ENCODE measurements at places on chromosomes 13 and 19.

DNA sequence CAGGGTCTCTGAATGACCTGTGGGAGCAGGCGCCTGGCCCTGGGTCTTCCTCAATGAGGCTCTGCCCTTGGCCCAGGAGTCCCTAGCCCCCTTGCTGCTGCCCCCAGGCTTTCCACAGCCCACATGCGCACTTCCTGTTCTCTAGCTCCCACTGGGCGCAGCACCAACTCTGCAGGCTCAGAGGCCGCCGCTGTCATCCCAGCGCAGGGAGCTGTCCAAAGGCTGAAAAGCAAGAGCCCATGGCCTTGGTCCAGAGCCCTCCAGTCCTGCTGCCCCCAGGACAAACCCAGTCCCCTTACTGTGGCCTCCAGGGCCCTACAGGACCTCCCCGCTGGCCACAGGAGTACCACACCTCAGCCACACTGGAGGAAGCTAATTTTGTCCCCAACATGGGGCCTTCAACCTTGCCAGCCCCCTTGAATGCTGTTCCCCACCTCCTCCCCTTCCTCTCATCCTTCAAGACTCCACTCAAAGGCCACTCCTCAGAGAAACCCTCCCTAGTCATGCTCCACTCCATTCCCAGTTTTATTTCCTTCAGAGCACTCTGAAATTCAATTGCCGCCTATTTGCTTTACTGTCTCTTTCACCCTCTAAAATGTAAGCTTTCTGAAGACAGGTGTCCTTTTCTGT lies 8.0 kb upstream of the POU2F2 start:
- no peak for DNase-seq

- DNase-seq, result no peak
Observed at GRCh38 chr19:56114051-56114777, 6.9 kb downstream of the ZNF787 start.

DNA sequence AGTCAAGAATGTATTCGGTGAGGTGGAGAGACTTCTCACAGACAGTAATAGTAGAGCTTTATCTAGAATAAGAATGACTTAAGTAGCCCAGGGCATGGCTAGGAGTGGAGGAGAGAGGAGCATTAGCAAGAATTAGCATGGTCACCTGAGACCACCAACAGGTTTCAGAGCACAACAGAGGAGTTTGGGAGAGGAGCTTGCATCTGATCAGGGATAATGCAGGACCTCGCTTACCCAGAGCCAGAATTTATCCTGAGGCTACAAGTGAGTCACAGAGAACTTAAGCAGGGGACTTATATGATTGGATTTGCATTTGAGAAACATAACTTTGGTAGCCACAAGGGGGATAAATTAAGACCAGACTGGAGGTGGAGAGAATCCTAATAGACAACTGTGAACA lies 102.1 kb upstream of the FNDC3A start:
- no peak for DNase-seq

DNA sequence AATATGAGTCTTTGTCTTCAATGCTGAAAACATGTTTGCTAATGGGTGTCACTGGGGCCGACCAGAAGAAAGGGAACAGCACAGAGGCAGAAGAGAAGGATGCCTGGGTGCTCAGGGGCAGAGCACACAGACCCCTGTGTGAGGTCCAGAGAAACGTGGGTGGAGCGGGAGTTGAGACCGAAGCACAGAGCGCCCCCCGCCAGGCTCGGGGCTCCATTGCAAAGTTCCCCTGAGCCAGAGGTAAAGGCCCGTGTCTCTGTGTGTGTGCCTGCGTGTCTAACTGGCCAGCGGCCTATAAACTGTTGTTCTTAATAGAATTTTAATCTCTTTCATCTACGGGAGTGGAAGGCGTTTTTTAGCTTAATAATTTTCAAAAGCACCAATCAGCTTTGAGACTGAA lies 343.1 kb downstream of the TEX29 start:
- DNase-seq, result no peak

- DNase-seq, result no peak
Observed at GRCh38 chr19:56113074-56113632, 7.9 kb downstream of the ZNF787 start.

DNA sequence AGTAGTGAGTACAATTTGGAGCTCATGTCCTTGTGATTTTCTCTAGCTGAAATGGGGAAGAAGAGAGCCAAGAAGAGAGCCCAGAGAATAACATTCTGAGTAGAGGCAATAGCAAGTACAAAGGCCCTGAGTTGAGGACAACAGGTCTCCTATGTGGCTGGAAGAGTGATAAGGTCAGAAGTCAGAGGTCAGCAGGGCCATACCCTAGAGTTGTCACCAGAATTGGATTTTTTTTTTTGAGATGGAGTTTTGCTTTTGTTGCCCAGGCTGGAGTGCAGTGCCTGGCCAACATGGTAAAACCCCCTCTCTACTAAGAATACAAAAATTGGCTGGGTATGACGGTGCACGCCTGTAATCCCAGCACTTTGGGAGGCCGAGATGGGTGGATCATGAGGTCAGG lies 8.0 kb upstream of the TRIM28 start:
- no peak for DNase-seq

GRCh38 chr13:49450105-49450819 lies 6.2 kb downstream of the SETDB2 start:
- DNase-seq, result no peak

DNA sequence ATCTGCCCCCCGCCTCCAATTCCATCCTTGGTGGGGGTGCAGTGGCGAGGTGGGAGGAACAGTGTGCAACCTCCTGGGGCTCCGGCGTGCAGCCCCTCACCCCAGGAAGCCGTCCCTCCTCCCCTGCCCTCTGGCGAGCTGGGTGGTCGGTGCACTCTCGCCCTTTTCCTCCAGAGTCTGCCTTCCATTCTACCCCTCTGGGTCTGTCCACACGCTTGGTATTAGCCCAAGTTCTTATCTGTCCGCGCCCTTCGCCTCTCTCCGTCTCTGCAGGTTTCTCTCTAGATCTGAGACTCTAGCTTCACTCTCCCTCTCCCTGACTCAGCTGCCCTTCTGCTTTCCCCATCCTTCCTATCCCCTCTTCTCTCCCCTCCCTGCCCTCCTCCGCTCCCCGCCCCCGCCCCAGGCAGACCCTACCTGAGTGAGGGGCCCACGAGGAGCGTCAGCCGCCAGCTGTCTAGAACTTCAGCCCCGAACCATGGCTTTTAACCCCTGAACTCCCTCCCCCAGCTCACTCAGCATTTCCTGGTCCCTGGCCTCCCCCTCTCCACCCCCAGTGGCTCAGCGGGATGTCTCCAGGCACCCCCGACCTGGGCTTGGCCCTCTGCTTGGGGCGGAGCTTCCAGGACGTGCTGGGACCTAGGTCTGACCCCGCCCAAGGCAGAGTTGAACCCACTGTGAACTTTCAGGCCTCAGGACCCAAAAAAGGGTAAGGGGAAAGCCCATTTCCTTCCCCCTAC lies 499 bp upstream of the KLK13 start:
- DNase-seq, result no peak

DNA sequence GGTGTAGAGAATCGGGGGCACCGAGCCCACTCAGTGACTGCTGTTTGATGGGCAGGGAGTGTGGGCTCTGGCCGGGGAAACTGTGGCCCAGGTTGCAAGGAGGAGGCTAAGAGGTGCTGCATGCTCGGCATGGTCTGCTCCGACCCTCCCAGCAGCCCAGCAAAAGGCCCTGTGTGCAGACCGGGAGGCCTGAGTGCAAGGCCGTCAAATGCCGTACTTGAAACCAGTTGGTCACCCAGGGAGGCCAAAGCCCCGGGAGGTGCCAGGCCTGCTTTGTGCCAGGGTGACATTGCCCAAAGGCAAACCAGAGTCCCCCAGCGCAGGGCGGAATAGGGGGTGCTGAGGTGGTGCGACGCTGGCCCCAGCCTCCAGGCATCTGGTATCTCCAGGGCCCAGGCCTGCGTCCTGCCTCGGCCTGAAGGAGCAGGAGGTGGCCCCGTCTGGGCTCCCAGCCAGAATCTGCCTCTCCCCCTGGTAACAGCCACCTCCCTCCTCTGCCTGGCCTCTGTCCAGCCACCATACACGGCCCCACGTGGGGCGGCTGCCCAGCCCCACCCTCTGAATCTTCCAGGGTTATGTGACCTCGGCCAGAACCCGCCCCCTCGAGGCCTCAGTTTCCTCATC lies 4.0 kb downstream of the PIK3R2 start:
- DNase-seq, result no peak

DNA sequence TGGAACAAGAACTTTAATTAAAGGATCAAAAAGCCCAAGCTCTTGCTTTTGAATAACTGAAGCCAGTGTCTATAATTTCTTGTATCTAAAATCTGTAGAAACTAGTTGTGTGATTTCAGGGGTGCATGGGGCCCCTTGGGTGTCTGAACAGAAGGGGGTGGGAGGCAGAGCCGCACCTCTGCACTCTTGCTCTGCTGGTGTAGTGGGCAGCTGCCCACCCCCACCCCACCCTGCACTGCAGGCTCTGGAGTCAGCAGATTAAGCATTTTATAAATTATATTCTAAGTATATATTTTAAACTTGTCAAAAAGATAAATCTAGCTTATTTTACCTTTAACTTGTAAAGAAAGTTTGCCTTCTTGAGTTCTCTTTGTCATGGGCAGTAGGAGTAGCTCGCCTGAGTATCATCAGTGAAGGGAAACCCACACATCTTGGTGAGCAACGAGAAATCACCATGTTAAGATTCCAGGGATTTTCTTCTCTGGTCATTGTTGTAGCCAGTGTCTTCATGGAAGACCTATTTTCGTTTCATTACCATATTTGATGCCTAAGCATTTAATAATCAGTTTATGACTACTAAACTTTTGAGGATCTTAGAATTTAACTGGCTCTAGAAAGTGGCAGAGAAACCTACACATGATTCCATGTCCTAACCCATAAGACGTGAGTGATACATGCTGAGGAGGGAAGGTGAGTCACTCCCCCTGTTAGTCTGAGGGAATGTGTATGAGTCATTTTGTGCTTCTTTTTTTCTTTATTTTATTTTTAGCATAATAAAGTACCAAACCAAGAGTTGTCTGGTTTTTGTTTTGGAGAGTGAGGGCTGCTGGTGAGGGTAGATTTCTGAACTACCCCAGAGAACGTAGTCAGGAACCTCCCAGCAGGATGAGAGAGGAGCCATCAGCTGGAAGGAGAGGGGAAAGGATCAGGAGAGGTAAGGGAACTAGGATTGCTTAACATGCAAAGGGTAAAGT lies 7.7 kb downstream of the UBE2L5 start:
- DNase-seq, result peak; percentile 11

DNA sequence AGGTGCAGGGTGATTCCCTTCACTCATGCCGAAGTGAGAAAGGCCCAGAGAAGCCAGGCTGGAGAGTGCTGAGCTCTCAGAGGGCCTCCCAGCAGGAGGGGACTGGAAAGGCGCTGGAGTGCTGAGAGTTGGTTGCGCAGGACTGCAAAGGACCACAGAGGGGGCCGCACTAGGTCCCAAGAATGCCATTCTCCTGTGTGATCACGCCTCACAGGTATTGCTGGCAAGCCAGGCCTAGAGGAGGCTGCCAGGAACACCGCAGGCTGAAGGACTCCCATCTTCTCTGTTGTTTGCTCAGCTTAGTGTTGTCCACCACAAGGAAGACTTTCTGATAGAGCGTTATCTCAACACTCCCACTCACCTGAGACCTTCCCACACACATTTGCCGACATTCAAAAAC lies 165.0 kb downstream of the FGF14 start:
- DNase-seq, result no peak

- no peak for DNase-seq
Observed at GRCh38 chr19:43895727-43896308, 39.3 kb downstream of the ZNF45 start.

- no peak for DNase-seq
Observed at GRCh38 chr19:55287361-55288079, 3.7 kb downstream of the BRSK1 start.

DNA sequence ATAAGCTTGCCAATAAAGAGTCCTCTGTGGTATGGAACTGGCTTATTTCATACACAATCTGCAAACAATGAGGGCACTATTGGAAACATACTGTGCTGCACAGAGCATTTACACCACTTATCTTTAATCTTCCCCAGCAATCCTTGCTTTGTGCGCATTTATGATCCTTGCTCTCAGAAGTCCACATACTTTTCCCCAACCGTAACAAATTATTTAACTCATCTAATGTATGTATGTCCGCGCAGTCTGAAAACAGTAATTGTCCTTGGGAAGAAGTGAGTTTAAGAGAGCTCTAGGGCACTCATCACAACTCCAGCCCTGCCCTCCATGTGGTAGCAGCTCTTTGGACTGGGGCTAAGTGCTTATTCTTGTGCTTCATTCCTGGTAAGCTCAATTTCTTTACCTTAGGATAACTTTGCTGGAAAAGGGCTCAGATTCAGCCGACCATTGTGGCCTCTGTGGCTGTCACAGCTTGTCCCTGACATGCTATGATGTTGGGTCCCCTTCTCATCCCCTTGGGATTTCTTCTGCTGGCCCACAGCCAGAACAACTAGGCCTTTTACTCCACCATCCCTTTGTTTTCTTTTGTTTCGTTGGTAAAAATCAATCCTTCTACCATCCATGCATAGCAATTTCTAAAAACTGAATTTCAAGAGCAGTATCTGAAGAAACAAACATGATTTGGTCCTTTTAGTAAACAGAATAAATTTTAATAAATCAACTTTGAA lies 152.7 kb downstream of the TNFRSF19 start:
- DNase-seq, result no peak

DNA sequence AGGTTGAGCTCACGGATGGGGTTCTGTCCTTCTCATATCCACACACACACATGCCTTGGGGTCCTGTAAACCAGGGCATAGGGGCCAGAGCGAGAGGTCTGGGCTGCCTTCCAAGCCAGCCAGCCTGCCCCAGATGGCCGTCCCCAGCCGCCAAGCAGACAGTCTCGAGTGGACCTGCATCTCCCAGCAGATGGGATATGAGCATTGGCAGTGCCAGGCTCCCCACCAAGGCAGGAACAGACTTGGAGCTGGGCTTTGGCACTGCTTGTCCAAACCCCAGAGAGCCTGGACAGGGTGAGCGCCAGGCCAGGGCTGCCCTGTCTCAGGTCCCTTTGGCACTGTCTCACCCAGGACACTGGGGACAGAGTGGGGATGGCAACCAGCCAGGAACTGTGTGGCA lies 130.4 kb downstream of the DPF1 start:
- DNase-seq, result no peak

DNA sequence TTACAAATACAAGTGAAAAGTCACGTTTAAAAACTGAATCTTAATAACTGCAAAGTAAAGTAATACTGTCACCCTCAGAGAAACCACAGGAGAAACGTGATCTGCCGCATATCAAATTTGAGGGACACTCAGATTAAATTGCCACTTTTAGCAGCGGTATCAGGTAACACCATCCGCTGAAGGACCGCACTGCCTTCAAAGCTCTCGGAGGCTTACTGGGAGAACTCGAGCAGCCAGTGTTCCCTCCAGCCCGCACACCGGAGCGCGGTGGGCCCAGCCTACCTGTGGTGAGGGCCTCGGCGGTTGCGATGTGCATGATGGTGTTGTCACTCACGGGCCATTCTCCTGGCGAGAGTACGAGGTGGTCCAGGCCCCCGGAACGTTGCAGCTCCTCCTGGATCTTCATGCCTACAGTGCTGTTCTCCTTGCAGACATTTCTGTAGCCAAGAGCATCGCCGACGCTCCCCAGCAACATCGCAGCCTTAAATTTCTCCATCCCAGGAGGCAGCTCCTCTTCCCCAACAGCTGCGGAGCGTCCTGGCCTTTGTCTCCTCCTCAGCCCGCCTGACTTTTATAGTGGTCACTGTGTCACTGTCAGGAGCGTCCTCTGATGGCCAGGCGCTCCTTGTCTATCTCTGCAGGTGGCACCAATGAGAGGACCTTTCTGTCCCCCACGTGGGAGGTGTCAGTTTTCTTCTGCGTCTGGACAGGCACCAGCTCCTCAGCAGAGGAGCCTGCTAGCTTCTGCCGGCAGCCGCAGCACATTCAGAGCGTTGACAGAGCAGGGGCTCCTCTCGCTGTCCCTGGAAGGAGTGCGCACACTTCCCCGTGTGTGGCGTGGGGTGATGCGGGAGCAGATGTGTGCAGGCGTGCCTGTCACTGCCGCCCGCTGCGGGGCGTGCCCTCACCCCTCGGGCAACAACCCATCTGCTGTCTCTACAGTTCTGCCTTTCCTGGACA lies at the start of gene ADPRHL1:
TSS of gene ADPRHL1 (minus strand) at position 547 of the 960 bp plus-strand sequence. CDS start at position 496, 51 bp downstream.
- DNase-seq, result no peak

GRCh38 chr13:99403458-99403971 lies 96.3 kb upstream of the GPR183 start:
- DNase-seq, result no peak
